Pancreas (tissue), 10 donors: ENCODE measurements at places on chromosomes 6 and 20. TPM values are rescaled to one million over a fixed set of nuclear protein-coding genes. Genes with fewer than 3 reads are reported as not detected.

- no peak for DNase-seq
These were observed 34.0 kb downstream of the CPNE5 start for GRCh38 chr6:36805096-36805797.

DNA sequence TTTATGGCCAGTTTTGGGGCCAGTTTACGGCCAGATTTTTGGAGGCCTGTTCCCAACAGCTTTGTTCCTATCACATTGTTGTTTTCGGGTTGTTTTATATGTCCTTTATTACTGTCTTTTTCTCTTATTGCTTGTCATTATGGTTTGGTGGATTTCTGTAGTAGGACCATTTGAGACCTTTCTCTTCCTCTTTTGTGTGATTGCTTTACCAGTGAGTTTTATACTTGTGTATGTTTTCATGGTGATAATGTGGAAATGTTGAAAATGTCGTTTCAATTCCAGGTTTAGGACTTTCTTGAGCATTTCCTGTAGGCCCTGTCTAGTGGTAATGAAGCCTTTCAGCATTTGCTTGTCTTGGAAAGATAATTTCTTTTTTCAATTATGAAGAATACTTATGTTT is 17.8 kb downstream of the HLA-B start:
- no peak for DNase-seq

DNA sequence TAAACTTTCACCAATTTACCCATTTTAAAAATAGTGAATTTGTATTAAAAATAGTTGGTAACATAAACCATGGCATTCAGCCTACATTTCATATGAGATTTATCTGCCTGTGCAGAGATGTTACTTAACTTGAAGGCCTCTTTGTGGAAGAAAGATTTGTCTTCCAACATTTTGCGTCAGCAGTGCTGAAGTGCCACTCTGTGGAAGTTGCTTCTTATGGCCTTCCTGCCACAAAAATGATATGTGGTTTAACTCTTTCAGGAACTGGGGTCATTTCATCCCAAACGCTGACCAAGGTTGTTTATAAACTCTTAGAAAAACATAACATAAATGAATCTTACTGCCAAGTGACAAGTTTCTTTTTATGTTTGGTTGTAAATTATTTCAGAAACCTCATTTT is 246.8 kb downstream of the ARID1B start:
- DNase-seq = no peak

DNA sequence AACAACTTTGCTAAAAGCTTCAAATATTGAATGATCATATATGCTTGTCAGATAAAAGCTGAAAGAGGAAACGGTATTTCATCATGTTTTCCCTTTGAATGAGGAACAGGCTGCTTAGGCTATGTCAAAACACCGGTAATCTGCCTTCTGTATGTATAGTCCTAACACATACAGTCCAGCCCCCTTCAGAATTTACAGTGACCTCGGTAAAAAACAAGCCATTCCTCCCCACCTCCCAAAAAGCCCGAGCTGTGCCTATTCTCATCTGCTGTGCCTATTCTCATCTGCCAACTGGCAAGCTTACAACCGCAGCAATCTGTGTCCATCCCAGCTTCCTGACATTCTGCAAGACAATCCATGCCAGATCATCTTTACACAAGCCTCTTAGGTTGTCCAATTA is 26.8 kb upstream of the UBE2J1 start:
- DNase-seq = no peak

- no peak for DNase-seq
These were observed 21.3 kb downstream of the BLTP3A start for GRCh38 chr6:34813028-34813713.

GRCh38 chr6:129370268-129370916 is 339.6 kb downstream of the ARHGAP18 start:
- DNase-seq = no peak

- DNase-seq = no peak
These were observed 226.5 kb upstream of the CITED2 start for GRCh38 chr6:139600919-139601475.

GRCh38 chr20:35871259-35871771 is 83.0 kb downstream of the SCAND1 start:
- no peak for DNase-seq

- no peak for DNase-seq
These were observed 339.6 kb upstream of the NOX3 start for GRCh38 chr6:155795173-155795796.

DNA sequence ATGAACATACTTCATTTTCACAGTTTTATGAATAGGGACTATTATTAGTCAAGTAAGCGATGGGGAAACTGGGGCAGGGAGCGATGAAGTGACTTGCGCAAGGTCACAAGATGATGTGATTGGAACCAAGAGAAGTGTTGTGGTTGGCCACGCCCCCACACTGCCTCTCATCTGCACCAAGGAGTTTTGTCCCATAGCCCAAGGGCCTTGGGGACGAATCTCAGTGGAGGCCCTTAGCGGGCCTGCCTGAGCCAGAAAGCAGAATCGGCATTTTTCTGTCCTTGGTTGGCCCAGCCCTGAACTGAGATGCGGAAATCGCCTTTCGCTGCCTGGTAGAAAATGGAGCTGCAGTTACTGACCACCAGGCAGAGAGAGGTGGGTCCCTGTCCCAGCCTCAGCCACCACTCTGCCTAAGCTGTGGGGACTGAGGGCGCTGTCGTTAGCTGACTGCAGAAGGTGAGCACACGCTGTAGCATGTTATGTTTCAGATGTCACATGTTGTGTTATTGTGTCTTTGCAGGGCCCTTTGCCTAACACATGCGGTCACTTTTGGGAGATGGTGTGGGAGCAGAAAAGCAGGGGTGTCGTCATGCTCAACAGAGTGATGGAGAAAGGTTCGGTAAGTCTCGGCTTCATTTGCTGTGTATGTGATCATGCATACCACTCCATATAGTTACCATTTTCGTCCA is 57.8 kb downstream of the PTPN1 start:
- no peak for DNase-seq

DNA sequence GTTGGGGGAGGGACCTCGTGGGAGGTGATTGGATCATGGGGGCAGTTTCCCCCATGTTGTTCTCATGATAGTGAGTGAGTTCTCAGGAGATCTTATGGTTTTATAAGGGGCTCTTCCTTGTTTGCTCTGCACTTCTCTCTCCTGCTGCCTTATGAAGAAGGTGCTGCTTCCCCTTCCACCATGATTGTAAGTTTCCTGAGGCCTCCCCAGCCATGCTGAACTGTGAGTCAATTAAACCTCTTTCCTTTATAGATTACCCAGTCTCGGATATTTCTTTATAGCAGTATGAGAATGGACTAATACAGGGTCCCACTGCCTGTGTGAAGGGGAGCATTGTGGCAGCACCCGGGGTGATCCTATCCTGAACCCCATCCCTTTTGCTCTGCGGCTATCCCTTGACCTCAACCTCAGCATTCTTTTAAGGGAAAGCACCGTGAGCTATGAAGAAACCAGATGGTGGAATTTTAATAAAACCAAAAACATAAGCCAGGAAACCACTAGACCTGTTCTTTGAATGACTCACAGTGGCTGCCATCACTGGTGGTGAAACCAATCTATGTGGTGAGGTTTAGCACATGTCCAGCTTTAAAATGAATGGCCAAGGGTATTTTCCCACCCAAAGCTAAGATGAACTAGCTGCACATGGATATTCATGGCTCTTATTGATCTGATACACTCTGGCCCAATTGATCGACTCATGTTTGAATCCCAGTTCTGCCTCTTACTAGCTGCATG is 62.2 kb downstream of the ZDHHC14 start:
- no peak for DNase-seq

C6orf62 gene
- 85.6 TPM for total RNA-seq

DNA sequence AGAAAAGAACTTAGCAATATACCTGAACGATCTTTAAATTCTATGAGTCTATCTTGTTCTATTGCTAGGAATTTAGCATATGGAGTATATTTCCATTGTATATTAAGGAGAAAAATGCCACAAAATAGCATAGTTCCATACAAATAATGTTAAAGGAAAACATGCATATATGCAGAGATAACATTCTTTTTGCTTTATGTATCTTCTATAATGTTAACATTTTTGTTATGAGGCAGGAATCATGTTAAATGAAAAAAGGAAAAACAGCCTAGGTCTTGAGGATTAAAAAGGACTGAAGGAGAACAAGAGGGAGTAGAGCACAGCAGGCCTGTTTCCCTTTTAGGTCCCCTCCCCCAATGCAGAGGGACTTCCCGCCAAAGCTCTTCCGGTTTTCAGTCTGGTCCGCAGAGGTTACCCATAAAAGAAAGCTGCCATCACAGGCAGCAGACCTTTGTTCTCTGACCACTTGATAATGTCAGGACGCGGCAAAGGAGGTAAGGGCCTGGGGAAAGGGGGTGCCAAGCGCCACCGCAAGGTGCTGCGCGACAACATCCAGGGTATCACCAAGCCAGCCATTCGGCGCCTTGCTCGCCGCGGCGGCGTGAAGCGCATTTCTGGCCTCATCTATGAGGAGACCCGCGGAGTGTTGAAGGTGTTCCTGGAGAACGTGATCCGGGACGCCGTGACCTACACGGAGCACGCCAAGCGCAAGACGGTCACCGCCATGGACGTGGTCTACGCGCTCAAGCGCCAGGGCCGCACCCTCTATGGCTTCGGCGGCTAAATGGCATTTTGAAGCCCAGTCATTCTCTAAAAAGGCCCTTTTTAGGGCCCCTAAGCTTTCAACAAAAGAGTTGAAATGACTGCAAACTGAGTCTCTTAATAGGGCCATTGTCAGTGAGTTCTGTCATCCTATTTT is 108.4 kb upstream of the PRSS16 start:
- DNase-seq = no peak

GRCh38 chr6:1577146-1577680 is 32.5 kb upstream of the FOXC1 start:
- DNase-seq = no peak

STX11 gene
- 0.47 TPM for total RNA-seq

CTCFL gene
- not detected for total RNA-seq

- peak; percentile 48 for DNase-seq
These were observed 37.7 kb downstream of the KIF25 start for GRCh38 chr6:168035098-168035660.

DNA sequence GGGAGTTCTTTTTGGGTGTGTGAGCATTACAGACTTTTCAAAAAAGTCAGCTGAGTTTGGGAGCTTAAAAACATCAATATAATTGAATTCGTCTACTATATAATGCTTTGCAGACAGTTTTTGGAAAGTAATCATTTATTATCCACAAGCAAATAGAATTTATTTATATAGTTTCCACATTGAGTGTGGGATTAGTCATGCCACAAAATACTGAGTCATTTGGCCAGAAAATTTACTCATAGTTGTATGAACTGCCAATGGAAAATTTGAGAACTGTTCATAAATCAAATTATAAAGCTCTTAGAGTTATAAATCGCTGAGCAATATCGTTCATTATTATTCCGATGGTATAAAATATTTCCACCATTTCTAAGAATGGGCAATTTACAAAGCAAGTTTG is 5.0 kb downstream of the BEND6 start:
- DNase-seq = no peak

GRCh38 chr20:13389115-13389514 is 168.0 kb downstream of the ISM1 start:
- no peak for DNase-seq

- peak; percentile 69 for DNase-seq
These were observed 240.9 kb upstream of the BTBD3 start for GRCh38 chr20:11676630-11677287.

DNA sequence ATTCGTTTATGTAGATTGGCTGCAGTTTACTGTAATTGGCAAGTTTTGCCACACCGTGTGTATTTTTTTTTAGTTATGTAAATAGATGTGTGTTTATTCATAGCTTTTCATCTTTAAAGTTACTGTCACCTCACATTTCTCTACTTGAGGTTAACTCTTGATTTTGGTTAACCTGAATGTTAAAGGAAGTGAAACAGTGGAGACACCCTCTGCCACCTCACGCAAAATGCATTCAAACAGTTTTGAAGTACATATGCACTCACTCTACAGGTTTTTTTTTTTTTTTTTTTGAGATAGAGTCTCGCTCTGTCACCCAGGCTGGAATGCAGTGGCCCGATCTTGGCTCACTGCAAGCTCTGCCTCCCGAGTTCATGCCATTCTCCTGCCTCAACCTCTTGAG is 17.7 kb downstream of the OR2A4 start:
- no peak for DNase-seq

- no peak for DNase-seq
These were observed 6.5 kb upstream of the BCAS4 start for GRCh38 chr20:50788045-50788991.

C6orf163 gene
- 1.5 TPM for total RNA-seq

SYCP2L gene
- 1.5 TPM for total RNA-seq

GRCh38 chr20:60224914-60225313 is 266.7 kb downstream of the CDH26 start:
- DNase-seq = no peak

GRCh38 chr6:154219250-154219649 is 137.4 kb downstream of the IPCEF1 start:
- DNase-seq = no peak

- no peak for DNase-seq
These were observed 10.6 kb downstream of the SFT2D1 start for GRCh38 chr6:166331503-166332415.

TFAP2A gene
- 0.14 TPM for total RNA-seq

DNA sequence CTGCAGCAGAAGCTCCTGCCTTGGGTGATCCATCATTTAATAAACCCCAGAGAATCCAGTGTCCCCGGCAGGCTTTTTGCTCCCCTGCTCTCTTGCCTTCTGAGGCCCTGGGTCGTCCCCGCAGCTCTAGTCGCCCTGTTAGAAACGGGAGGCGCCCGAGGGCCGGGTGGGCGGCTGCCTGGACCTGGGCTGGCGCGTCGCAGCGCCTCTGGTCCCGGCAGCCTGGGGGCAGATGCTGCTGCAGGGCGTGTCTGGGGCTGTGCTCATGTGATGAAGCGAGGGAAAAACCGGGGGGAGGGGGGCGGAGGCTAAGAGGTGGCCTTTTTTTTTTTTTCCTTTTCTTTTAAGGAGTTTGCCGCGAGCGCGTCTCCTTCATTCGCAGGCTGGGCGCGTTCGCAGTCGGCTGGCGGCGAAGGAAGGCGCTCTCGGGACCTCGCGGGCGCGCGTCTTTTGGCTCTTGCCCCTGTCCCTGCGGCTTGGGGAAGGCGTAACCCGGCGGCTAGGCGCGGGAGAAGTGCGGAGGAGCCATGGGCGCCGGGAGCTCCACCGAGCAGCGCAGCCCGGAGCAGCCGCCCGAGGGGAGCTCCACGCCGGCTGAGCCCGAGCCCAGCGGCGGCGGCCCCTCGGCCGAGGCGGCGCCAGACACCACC is 394 bp downstream of the AKAP12 start:
- peak; percentile 31 for DNase-seq

LINC00237 gene
- total RNA-seq = not detected

AKAP12 gene
- 10.4 TPM for total RNA-seq

- no peak for DNase-seq
These were observed 6.3 kb upstream of the SMIM28 start for GRCh38 chr6:138371452-138371711.
